MG63 (cell line): ENCODE measurements at places on chromosomes 11 and 22. TPM values are rescaled to one million over a fixed set of nuclear protein-coding genes. Genes with fewer than 3 reads are reported as not detected.
A peak's percentile ranks its signal among the peaks of the same experiment; 100 is the strongest.

Gene FGF3
- total RNA-seq: not detected in 2 replicates

Gene CAPRIN1
- 199 and 235 TPM in 2 replicates for total RNA-seq

Gene CATSPERZ
- total RNA-seq: not detected in 2 replicates

Gene TXNRD2
- 52.7 and 61.8 TPM in 2 replicates for total RNA-seq

Gene SLC22A8
- not detected in 2 replicates for total RNA-seq

Gene OR8D4
- not detected in 2 replicates for total RNA-seq

DNA sequence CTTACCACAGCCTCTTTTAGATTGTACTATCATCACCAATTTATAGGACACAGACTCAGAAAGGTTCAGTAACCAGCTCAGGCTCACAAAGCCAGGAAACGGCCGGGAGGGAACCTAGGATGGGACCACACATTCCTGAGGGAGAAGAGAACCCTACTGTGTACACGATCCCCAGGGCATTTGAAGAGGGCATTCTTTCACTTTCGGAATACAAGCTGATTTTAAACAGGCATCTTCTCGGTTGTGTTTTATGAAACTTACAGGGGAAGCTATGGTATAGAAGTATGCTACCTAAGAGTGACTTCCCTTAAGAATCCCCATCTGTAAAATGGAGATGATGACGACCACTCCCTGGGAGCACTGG, 19.0 kb downstream of the SMCO4 start:
- DNase-seq: no peak

GRCh38 chr11:2892215-2892966, 6.8 kb upstream of the CDKN1C start:
- DNase-seq: peak; percentile 70

GRCh38 chr11:35585416-35585815, 32.8 kb upstream of the FJX1 start:
- DNase-seq: no peak

GRCh38 chr11:120626791-120627190, 115.2 kb downstream of the GRIK4 start:
- DNase-seq: no peak

DNA sequence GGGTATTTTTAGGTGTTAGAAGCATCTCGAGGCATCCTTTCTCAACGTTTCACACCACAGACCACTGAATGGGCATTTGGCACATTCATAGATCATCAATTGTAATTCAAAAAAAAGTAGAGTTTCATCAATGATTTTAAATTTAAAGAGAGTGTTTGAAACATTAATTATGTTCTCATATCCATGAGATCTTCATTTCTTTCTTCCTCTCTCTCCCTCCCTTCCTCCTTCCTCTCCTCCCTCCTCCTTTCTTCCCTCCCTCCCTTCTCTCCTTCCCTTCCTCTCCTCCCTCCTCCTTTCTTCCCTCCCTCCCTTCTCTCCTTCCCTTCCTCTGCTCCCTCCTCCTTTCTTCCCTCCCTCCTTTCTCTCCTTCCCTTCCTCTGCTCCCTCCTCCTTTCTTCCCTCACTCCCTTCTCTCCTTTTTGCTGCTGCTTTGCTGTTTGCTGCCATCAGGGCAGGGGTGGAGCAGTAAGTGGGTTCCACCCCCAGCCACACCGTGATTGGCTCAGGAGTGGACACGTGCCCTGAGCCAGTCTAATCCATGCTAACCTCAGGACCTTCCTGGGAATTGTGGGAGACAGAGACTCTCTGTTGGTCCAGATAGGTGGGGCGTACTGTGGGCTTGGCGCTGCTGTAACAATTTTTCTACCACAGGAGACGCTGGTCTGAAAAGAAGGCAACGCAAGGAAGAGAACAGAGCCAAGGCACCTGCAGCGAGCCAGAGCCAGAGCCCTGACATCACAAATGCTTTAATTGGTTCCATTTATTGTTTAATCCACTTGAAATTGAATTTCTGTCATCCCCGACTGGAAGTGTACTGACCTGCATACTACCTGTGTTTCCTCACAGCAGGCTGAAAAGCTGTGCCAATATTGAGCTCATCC, 33.7 kb upstream of the APOBEC3A start:
- DNase-seq: peak; percentile 87

DNA sequence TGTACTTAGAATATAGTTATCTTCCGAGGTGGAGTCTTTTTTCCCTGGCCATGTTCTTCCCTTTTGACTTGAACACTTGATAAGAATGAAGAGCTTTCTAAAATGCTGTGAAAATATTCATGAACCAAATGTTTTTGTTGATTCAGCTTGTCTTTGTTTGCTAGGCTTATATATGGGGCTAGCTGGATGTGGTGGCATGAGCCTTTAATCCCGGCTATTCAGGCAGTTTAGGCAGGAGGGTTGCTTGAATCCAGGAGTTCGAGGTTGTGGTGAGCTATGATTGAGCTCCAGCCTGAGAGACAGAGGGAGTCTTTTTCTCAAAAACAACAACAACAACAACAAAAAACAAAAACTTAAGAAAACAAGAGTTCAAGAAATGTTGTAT, 23.1 kb downstream of the CBL start:
- no peak for DNase-seq

DNA sequence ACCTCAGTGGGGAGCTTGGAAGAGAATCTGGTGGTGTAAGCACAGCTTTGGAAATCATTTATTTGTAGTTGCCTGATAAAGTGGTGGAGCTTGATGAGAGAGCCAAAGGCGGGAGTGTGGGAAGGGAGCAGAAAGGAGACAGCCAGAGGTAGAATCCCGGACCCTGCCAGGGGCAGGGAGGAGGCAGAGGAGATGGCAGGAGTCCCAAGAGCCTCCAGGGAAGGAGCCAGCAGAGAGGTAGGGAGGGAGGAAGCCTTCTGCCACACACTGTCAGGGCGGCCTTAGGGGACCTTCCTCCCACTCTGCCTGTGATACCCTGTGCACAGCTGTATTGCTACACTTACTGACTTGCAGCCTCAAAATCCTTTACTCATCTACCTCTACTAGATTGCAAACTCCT, 15.4 kb downstream of the SCUBE2 start:
- no peak for DNase-seq

DNA sequence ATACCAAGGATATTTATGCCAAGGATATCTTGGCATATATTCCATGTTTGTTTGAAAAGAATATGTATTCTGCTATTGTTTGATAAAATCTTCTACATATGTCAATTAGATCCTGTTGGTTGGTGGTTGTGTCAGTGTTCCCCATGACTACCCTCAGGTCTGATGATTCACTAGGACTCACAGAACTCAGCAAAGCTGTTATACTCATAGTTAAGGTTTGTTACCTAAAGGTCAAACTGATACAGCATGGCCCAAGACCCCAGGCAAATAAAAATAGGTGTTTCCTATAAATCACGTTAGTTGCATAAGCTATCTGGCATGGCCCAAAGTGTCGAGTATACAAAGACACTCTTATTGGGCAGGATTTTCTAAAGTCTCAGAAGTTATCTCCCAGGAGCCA, 30.2 kb upstream of the B3GNT6 start:
- no peak for DNase-seq

GRCh38 chr11:81476345-81476744, 1257.3 kb downstream of the FAM181B start:
- no peak for DNase-seq

GRCh38 chr22:31577711-31578110, 81.4 kb downstream of the SFI1 start:
- no peak for DNase-seq

DNA sequence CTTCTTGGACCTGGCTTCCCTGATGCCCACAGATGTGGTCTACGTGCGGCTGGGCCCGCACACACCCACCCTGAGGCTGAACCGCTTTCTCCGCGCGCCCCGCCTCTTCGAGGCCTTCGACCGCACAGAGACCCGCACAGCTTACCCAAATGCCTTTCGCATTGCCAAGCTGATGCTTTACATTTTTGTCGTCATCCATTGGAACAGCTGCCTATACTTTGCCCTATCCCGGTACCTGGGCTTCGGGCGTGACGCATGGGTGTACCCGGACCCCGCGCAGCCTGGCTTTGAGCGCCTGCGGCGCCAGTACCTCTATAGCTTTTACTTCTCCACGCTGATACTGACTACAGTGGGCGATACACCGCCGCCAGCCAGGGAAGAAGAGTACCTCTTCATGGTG, 1.2 kb downstream of the CNGA4 start:
- no peak for DNase-seq

DNA sequence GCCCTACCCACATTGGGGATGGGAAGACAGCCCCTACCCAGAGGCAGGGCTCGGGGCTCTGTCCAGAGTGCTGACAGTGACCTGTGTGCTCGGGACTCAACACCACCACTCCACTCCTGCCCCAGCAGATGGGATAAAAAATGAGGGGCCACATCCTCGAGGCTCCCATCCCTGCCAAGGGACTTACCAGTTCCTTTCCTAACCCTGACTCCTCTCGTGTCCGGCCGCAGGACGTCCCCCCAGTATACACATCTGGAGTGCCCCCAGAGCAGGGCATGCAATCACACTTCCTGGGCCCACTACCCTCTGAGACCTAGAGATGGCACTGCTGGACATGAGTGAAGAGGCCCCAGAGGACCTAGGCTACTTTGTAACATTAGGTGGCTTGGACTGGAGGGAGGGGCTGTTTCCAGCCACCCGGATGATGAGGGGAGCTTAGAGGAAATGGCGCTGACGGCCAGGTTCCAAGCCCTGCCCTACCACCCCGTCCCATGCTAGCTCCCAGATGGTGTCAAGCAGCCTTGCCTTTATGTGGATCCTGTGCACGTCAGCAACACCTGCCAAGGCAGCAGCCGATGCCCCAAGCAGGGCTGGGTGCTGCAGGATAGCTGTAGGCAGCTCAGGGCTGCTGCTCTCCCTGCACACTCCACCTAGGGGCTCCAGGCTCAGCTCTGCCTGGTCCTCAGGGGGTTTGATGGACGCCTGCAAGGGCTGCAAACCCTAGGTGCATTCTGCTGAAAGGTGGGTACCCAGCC, 86.6 kb downstream of the DGCR2 start:
- no peak for DNase-seq

- no peak for DNase-seq
Measured at GRCh38 chr22:39490966-39491680, 11.0 kb upstream of the MIEF1 start.

GRCh38 chr11:67120456-67120855, 1.4 kb downstream of the KDM2A start:
- no peak for DNase-seq
